Stimulated activated CD8-positive, alpha-beta memory T cell treated with anti-CD3 and anti-CD28 coated beads, Interleukin-15, amount 100 ng/mL, for 24 hours (primary cell): ENCODE measurements at places on chromosomes 13 and 19.

- DNase-seq = no peak
These were observed 23.7 kb downstream of the LATS2 start for GRCh38 chr13:21037656-21038055.

- DNase-seq = no peak
These were observed 358.7 kb downstream of the IRS2 start for GRCh38 chr13:109427695-109428094.

DNA sequence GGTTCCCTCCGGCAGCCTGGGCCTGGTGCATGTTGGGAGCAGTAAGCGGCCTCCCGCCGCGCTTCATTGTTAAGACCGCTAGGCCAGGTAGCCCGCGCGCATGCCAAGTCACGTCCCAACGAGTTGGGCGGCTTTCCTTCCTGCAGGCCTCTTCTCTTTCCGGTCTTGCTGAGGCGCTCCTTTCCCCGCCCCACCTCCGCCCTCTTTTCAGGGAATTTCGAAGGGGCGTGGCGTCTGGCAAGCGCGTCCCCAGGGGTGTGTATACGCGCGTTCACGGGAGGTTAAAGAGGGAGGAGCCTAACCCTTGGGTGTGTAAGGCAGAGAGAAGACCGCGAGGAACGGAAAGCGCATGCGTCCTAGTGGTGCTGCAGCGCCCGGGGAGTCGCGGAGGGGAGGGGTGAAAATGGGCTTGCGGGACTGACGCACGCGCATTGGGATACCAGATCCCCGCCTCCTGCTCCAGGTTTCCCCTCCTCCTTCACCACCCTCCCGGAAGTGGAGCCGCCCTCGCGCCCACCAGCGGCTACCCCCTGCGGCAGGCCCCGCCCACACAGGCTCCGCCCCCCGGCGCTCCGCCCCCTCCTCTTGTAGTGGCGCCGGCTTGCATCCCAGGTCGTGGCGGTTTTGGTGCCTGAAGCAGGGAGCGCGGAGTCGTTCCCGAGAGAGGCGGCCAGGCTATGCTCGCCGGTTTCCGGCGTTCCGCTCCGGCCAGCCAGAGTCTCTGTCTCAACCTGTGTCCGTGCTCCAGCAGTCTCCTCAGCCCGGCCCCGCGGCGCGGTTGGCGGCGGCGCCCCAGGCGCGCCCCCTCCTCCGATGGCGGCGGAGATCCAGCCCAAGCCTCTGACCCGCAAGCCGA lies at the start of gene WDFY2:
Gene WDFY2 (plus strand): TSS at position 588 of the 856 bp plus-strand sequence. CDS start 226 bp downstream, at position 814.
- peak; percentile 99 for DNase-seq

DNA sequence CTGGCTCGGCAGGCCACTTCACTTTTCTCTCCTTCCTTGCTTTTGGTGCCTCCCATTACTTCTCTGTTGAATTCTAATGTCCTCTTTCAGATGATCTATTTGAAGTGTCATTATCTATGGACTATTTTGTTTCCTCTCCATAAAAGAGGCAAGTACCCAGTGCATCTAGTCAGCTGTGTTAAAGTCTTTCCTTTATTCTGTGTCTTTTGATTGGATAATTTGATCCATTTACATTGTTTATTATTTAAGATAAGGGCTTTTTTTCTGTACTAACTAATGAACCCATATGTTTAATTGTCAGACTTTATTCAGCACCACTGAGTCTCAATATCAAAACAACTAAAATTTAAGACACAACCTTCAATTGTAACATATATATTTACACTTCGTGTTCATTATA lies 36.4 kb downstream of the IGFL3 start:
- no peak for DNase-seq

DNA sequence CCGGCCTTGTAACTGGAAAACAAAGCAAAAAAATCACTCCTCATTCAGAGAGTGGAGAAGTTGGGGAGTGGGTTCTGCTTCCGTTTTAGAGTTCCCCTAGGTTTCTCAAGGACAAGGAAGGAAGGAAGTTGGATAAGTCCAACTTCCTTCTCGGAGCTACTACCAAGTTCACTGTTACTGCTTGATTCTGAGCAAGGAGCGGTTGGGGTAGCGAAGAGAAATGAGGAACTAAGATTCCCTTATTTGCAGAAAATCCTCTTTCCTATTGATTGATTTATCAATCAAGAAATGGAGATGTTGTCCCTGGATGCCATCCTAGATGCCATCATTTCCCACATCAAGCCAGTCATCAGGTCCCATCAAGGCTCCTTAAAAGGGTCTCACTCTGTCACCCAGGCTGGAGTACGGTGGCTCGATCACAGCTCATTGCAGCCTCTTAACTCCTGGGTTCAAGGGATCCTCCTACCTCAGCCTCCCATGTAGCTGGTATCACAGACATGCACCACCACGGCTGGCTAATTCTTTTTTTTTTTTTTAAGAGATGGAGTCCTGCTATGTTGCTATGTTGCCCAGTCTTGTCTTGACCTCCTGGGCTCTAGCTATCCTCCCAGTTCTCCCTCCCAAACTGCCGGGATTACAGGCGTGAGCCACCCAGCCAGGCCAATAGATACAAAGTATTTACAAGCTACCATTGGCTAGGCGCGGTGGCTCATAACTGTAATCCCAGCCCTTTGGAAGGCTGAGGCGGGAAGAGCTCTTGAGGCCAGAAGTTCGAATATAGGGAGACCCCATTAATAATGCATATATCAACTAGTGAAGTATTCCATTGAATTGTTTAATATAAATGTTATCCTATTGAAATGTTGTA lies 809 bp upstream of the B9D2 start:
- no peak for DNase-seq

DNA sequence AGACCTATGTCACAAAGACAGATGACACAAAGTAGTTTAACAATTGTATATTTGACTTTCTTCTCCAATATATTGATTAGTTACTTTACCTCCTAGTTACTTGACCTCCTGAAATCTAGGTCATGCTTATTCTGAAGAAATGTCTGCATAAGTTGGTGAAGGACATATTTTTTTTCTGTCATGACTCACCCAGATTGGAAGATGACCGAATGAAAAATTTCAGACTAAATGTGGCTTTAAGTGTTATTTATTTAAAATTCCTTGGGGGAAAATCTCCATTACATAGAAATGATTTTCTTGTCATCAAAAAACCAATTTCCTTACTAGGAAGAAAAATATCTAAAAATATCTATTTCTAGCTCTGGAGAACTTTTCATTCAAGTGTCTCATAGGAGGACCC lies 217.1 kb downstream of the POSTN start:
- DNase-seq = no peak

DNA sequence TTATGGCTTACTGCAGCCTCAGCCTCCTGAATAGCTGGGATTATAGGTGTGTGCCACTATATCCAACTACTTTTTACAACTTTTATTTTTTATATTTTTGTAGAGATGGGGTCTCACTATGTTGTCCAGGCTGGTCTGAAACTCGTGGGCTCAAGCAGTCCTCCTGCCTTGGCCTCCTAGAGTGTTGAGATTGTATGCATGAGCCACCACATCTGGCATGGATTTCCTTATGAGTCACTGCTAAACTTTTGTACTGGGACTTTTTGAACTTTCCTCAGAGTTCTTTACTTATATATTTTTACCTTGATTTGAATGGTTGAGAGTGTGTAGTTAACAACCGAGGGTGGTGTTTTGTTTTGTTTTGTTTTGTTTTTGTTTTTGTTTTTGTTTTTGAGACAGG lies 33.4 kb downstream of the DNAJC3 start:
- no peak for DNase-seq

DNA sequence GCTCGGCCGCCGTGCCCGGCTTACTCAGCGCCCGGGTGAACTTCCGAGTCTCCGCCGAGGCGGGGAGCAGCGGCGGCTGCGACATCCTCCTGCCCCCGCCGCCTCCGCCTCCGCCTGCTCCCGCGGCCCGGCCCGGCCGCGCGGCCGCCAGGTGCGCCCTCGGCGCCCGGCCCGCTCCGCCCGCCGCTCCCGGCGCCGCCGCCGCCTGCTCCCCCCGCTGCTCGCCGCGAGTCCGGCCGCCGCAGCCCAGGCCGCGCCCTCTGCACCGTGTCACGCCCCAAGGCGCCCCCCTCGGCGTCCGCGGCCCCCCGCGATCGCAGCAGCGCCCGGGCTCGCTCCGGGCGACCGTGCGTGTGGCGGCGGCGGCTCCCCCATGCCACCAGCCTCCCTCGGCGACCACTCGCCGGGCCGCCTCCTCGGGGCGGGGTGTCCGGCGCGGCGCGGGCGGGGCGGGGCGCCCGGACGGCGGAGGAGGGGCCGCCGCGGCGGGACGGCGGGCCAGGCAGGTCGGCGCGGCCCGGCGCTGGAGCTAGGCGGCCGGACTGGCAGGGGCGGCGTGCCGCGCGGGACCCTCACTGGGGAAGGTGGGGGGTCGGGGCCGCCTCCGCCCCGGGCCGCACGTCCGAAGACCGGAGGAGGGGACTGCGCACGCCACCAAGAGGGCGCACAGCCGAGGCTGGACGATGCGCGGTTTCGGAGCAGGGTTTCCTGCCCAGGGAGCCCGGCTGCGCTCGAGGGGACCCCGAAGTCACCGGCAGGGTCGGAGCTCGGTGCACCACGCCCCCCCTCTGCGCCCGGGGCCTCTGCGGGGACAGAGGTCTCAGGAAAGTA lies 108.6 kb upstream of the DOCK9 start:
- DNase-seq = peak; percentile 21

DNA sequence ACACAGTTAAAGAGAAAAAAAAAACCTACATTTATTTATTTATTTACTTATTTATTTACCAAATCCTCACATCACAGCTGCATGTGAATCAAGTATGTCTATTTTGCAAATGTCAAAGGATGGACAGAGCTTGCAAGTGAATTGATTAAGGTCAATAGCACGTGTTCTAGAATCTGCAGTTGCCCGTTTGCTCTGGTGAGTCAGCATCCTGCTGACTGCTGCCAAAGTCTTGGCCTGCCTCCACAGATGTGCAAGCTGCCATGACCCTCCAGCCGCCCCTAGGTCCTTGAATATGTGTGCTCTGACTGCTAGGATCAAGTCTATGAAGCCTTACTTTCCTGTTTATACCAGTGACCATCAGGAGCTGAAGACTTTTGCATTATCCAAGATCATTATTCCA lies 320.6 kb downstream of the GPC5 start:
- DNase-seq = no peak

DNA sequence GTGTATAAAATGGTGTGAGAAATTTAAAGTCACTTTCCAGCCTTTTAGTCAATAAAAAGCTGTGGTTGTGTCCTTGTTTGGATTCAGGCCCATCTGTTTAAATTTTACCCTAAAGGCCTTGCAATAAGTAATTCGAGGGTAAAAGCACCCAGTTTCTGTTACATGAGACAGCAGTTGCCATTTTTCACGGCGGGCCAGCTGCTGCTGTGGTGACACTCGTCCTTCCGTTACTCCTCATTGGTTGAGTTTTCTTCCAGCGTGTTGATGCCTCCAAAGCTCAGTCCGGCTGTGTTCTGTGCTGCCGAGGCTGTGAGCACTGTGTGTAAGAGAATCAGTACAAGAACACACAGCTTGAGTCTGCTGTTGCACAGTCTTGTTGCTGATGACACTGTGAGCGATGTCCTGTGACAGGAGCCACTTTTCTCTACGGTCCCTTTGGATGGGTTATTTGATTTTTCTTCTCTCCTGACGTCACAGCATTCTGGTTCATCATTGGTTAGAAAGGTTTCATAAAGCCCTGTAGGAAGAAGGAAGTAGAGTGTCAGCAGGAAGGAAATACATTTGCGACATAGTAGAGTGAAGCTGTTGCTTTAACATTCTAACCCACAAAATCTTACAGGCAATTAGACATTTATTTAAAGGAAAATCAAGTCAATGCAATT lies 602.5 kb upstream of the ARGLU1 start:
- DNase-seq = no peak

GRCh38 chr13:75749407-75749806 lies 113.3 kb downstream of the LMO7 start:
- DNase-seq = no peak

- no peak for DNase-seq
These were observed 1.8 kb upstream of the CKM start for GRCh38 chr19:45324349-45324907.
